ENCODE measurements at places on chromosomes 13 and 19. TPM values are rescaled to one million over a fixed set of nuclear protein-coding genes. Genes with fewer than 3 reads are reported as not detected.
A peak's percentile ranks its signal among the peaks of the same experiment; 100 is the strongest.

The COMP gene
- not detected for total RNA-seq

The BRCA2 gene
- total RNA-seq: 14.5 TPM

The ZNF177 gene
- 0.38 TPM for total RNA-seq

The SIX5 gene
- 31.1 TPM for total RNA-seq

The GIPR gene
- total RNA-seq: 5.8 TPM

The AXL gene
- total RNA-seq: 271 TPM

The ZNF221 gene
- total RNA-seq: 1.9 TPM

The BCL3 gene
- 38.9 TPM for total RNA-seq

GRCh38 chr19:29672933-29673336 is 7.7 kb downstream of the PLEKHF1 start:
- DNase-seq: no peak

GRCh38 chr13:91353494-91353893 is 6.0 kb downstream of the MIR17HG start:
- DNase-seq: no peak

- DNase-seq: peak; percentile 81
Observed at GRCh38 chr19:54430306-54431254, 15.3 kb downstream of the TTYH1 start.

DNA sequence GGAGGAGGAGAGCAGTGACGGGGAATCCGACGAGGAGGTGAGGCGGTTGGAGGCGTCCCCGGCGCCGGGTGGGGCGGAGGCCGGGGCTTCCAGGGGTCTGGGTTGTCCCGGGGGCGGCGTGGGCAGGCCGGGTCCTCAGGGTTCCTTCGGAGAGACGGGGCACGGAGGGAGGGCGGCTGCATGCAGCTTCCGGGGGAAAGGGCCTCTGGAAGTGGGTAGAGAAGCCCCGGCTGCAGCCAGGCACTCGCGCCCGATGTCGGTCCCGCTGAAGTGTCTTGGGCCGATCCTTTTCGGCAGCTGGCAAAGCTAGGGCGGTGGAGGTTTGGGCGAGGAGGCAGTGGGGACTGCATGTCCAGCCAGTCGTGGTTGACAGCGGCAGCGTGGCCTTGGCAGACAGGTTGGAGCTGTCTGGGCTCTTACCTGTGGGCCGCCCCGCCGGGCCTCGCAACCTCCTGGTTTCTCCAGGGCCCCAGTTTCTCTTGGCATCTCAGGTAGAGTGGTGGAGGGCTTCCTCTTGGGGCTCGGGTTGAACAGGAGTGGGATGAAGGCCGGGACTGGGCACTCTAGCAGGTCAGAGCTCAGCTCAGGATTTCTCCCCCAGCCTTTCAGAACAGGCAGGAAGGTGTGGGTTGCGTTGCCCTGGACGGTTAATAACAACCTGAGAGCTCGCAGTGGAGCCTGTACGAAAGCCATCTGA is 690 bp downstream of the KMT2B start:
- DNase-seq: peak; percentile 29

GRCh38 chr13:50236898-50237318 is 221.7 kb downstream of the KCNRG start:
- DNase-seq: no peak

DNA sequence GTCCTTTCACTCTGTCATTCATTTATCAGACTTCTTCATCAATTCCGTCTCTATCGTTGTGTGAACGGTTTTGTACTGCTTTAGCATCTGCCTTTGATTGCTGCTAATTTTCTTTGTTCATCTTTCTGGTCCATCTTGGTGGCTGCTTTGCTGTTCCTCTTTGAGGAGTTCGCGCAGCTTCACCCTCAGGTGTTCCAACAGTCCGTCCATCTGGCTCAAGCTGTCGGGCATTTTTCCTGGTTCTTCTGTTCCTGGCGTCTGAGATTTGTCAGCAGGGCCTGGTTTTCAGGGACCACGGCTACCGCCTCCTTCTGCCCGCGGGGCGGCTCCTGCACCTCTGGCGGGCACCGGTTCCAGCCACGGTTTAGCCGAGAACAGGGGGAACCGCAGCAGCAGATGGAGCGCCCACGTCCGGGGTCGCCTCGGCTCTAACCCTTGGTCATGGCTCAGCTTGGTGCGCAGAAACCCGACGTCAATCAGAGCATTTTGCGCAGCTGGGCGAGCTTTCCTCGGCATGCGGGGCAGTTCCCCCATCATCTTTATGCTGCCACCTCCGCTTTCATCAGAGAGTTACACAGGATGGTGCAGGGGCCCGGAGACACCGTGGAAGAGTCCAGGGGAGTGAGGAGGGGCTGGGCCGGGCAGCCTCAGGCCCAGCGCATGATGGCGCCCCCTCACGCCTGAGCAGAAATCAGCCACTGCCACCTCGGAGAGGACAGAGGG is 89.5 kb downstream of the ZNF100 start:
- DNase-seq: no peak

- no peak for DNase-seq
Observed at GRCh38 chr19:11479090-11479897, 1.6 kb downstream of the ELAVL3 start.

DNA sequence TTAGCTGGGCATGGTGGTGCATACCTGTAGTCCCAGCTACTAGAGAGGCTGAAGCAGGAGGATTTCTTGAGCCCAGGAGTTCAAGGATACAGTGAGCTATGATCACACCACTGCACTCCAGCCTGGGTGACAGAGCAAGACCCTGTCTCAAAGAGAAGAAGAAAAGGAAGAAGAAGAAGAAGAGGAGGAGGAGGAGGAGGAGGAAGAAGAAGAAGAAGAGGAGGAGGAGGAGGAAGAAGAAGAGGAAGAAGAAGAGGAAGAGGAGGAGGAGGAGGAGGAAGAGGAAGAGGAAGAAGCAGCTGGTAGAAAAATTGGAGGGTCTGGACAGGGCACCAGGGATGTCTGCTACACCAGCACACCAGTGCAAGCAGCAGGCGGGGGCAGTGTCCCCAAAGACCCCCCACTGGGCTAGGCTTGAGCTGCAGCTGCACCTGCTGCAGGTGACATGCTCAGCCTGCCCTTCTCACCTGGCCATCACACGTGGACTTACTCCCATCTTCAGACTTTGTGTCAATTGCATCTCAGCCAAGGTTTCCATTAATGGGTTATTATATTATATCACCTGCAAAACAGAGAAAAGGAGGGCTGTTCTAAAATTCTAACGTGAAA is 180.9 kb upstream of the ZNF507 start:
- no peak for DNase-seq

GRCh38 chr19:50233308-50233910 is 30.0 kb downstream of the MYH14 start:
- DNase-seq: no peak

DNA sequence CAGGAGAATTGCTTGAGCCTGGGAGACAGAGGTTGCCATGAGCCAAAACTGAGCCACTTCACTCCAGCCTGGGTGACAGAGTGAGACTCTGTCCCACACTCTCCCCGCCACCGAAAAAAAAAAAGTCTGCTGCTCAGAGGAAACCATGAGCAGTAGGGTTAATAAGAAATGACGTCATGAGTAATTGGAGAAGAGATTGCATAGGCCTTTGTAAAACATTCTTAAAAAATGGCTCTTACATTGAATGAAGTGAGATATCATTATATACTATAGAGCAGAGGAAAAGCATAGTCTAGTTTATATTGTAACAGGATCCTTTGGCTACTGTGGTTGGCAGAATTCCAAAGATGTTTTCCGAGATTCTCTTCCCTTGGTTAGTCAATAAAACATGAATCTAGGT is 228.2 kb downstream of the PCDH20 start:
- no peak for DNase-seq

DNA sequence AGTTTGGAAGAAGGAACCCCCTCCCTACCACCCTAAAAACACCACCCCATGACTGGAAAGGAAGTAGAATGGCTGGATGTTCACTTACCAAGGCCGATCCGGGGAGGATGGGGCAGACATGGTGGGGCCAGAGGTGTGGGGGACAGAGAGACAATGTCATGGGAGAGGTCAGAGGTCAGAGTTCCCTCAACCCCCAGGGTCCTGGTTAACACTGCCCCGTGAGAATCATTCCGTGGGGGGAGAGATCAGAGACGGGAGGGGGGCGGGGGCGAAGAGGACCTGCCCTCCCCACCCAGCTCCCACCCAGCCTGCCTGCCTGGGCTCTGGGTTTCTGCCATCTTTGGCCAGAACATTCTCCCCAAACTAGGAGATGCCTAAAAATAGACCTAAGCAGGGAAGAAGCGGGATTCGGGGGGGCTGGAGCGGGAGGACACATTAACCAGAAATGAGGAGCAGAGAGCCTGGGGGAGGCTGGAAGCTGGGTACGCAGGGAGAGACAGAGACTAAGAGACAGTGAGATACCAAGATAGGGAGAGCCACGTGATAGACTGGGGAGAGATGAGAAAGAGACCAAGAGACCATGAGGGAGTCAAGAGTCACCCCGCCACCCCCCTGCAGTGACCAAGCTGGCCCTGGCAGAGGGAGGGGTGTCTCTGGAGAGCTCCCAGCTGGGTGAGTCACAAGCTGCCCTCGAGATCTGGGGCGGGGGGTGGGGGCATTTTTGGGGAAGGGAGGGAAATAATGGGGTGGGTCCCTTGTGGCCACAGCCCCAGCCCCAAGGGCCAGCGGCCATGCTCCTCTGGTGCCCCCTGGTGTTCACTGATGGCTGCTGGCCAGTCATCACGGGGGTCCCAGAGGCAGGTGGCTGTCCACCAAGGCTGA is 6.1 kb upstream of the KANK2 start:
- DNase-seq: peak; percentile 69

DNA sequence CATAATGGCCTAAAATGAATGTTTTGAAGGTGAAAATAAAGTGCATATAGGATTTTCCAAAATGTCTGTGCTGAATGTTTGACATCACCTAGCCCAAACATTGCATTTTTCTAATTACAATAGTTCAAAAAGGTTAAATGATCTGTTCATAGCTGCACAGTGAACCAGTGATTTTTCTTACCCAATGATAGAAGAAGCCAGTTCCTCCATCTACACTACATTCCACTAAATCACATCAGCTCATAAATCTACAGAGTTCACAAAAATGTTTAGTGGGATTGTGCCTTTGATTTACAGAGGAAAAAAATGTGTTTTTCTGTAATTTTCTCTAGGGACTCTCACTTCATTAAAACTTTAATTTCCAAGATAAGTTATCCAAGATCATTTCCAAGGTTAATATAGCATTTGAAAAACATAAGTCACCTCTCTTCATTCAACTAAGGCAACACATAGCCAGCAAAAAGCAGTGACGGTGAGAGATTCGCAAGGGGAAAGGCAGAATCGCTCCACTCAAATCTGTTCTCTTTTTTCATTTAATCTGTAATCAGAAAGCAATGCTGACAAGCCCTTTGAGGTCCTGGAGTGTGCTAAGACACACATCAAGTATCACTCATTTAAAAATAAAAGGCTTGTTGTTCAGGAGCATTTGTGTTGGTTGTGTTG is 194.0 kb downstream of the FGF14 start:
- DNase-seq: no peak

GRCh38 chr19:8333767-8334457 is 9.2 kb downstream of the KANK3 start:
- DNase-seq: no peak
